NCI-H748 treated with DMSO at 0.1 percent for 48 hours (cell line): ENCODE measurements at places on chromosomes 7 and 10.

DNA sequence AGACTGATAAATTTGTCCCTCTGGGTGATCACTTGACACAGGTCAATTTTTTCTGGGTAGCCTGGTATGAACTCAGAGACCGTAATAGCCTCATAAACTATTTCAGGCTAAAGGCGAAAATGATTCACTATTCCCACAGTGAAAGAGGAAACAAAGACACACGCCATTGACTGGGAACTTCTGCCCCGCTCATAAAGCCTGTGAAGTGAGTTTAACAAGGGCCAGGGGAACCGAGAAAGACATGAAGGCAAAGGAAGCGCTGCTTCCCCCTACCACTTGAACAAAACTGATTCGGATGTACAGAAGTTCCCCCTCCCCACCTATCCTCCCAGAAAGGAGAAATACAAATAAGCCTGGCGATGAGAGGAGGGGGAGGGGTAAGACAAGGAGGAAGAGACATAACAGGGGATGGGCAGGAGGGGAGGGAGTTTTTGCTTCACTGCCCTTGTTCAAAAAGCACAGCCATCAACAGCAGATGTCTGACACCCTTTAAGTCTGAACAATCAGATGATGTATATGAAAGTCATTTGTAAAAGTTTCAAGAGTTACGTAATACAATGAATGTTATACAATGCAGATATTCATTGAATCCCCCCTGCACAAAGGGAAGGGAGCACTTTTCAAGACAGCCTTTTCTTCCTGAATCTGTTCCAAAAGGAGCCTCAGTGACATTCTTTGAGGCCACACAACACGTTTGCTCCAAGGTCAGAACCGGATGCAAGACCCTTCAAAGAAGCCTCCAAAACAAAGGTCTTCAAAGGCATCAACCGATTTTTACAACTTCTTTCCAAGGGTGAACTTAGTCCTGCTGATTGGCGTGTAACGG lies 734 bp downstream of the ABCB4 start:
- no peak for DNase-seq

GRCh38 chr7:19928247-19928646 lies 154.8 kb upstream of the TMEM196 start:
- no peak for DNase-seq

- DNase-seq = no peak
Measured at GRCh38 chr7:66558660-66559465, 69.8 kb upstream of the KCTD7 start.

GRCh38 chr10:63547628-63548360 lies 26.6 kb downstream of the REEP3 start:
- no peak for DNase-seq

- no peak for DNase-seq
Measured at GRCh38 chr7:114647518-114647917, 232.9 kb downstream of the FOXP2 start.

- no peak for DNase-seq
Measured at GRCh38 chr7:831596-832166, 595 bp upstream of the SUN1 start.

DNA sequence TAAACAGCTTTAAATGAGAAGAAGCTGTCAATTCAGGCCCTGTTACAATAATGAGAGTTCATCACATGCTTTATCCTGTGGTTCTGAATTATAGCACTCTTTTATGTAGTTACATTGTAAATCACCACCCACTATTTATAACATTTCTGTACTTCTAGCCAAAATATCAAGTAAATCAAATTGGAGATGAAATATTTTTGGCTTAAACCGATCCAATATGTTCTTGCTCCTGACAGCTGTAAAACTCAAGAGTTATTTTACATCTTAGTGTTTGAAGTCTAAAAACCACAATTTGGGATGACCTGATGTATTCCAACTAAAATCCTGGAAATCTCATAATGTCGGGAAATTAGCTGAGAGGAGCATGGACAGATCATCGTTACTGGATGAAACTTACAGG lies 371.2 kb upstream of the LRRN3 start:
- peak; percentile 61 for DNase-seq

- no peak for DNase-seq
Measured at GRCh38 chr7:69246758-69247157, 351.5 kb upstream of the AUTS2 start.

DNA sequence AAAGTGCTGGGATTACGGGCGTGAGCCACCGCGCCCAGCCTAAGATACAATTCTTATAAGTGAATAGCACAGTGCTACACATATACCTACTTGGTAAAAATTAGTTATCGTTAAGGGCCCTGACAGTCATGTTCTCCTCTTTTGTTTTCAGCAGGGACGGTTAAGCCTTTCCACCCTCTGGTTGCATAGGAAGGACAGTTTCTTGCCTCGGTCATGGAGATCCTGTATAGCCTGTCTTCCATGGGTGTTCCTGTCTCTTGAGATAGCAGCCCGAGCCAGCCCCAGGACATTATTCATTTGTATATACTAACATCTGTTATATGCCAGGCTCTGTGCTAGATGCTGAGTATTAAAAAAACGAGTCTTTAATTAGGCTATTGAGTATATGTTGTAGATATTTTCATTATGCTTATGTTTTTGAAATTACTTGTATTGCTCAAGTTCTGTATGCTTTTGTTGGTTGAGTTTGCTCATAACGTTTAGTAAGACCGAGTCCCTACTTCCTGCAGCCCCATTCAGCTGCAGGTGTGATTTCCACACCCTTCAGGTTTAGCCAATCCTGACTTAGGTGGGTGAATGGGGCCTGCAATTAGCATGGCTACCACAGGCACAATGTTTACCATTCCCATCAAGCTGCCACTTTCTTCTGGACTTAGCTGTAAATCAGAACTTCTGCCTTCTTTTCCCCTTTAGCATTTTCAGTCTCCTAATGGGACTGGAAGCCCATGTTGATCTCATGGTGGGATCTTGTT lies 24.8 kb downstream of the CCSER2 start:
- peak; percentile 48 for DNase-seq

- DNase-seq = no peak
Measured at GRCh38 chr7:81562581-81562980, 207.3 kb downstream of the HGF start.
